Hypothalamus (tissue), 51 donors: ENCODE measurements at places on chromosomes 3 and 15.
A peak's percentile ranks its signal among the peaks of the same experiment; 100 is the strongest.

GRCh38 chr3:156772588-156773206 lies 53.5 kb upstream of the LEKR1 start:
- no peak for DNase-seq

DNA sequence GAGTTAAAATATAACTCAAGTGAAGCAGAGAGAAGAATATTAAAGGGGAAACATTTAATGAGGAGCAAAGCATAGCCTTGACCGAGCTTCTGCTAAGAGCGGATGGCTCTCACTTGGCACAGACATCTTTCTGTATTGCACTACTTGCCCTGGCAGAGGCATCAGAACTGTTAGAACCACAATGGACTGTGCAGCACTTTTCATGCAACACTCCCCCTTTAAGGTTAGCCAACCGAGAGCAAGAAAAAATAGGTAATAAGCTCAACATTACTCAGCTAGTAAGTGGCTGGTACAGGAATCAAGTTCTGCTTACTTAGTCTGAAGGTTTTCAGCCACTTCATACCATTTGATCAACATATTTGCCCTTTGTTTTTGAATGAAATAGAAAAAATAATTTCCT lies 33.7 kb downstream of the CRTC3 start:
- DNase-seq = no peak

DNA sequence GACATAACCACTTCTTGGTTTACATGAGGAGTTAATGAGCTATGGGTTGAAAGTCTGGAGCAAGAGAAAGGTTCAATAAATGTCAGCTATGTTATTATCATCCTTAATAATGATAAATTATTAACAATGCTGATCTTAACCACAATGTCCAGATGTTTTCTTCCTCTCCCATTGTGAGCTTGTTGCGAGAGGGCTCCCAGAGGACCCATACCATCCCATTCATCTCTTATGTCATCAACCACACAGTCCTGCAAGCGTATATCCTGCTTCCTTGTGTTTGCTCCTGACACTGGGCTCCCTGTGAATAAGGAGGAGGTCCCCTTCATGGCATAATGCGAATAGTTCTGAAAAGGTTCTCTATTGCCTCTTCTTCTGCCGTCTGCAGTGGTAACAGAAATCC lies 266.8 kb downstream of the TLE3 start:
- no peak for DNase-seq

DNA sequence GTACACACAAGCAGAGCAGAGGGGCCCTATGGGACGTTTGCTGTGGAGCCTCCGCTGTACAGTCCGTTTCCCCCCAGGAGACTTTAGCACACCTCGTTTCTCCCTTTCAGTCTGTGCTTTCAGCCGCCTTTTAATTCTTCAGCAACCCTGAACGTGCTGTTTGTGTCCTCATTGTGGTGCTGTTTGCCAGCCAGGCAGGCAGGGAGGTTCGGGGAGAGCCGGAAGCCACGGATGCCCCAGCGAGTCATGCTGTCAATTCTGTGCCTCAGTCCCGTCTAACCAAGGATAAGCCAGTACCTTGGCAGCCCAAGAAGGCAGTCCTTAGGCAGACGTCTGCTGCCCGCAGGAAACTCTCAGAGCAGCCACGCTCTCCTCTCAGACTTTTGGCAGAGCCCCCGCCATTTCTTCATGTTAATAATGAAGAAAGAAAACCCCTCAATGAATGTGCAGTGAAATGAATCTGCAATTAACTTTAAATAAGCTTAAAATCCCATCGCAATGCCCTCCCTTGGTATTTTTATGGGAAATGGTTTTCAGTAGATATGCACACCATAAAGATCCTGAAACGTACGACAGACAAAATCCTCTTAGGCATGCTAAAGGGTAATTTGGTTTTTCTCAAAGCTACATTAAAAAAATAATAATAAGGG lies 158.6 kb downstream of the UACA start:
- peak; percentile 32 for DNase-seq

DNA sequence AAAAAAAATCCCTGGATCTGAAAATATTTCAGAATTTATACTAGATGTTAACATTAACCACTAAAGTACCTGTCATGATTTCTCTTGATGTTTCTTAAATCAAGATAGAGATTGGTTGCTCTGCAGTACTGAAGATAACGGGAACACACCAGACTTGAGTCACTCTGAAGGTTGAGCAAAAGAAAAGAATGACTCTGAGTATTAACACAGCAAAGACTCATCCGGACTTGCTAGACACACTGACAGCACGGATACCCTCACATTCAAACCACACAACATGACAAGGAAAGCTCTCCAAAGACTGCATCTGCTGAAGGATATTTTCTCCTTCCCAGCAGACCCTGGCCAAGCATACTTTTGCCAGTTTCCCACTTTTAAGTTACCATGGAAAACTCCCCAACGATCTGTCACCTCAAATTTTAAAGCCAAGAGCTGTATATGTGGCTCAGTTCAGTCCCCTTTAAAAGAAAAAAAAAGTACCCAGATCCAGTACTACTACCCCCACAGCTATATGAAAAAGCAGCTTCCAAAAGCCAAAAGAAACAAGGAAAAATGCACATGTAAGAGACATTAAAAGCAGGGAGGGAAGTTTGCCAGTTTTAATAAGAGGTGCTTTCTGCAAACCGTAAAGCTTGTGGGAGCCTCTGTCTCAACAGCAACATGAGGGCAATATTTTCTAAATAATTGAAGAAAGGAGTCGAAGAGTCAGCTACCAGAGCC lies 8.3 kb downstream of the EOGT start:
- DNase-seq = no peak

DNA sequence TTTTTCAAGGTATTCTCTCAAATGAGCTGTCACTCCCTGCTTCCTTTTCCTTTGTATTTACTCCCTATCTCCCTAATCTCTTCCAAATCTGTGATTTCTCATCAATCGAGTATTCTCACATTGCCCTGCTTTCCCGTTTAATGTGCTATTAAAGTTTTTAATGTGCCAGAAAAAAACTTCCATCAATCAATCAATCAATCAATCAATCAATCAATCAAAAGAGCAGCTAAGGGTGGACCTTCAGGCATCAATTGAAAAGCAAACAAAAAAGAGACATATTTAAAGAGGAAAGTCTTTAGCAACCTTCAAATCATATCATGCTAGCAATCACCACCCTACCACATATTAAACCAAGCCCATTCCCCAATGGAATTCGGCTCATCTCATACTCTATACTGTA lies 58.9 kb downstream of the SATB1 start:
- DNase-seq = no peak

- no peak for DNase-seq
Observed at GRCh38 chr15:29540479-29540878, 270.9 kb upstream of the NSMCE3 start.

DNA sequence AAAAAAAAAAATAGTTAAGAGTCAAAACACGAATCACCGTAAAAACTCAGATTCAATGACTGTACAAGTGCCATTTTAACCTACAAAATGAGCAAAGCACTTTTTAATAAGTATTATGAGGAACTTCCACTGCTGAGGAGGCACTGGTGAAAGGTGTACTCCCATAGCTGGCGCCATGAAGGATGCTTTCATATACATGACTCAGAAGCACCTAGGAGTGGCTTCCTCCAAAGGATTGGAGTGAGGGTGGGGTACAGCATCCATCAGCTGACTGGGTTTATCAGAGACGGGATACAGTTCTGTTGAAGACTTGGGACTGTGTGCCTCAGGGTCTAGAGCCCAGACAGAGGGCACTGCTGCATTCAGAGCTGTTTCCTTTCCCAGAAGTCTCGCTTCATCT lies 60.9 kb upstream of the MEX3B start:
- DNase-seq = no peak

GRCh38 chr15:57640930-57641682 lies 49.4 kb downstream of the MYZAP start:
- DNase-seq = peak; percentile 24

- DNase-seq = peak; percentile 38
Observed at GRCh38 chr3:42515391-42515916, 13.0 kb downstream of the VIPR1 start.

- no peak for DNase-seq
Observed at GRCh38 chr3:178320456-178321351, 215.5 kb upstream of the KCNMB2 start.

DNA sequence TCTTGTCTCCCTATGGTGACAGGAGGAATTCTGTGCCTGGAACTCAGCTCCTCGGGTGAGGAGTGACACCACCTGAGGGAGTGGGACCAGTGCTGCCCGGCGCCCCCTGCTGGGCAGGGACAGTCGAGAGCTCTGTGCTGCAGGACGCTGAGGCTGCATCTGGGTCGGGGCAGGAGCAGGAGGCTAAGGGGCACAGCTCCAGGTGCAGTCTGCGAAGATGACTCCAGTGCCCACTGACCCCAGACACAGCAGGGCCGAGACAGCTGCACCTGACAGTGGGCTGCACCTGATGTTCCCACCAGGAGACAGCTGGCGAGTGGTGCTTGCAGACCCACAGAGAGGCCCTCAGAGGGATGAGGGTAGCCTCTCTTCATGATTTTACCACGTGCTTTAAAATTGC lies 152.9 kb downstream of the ATP10A start:
- DNase-seq = no peak

DNA sequence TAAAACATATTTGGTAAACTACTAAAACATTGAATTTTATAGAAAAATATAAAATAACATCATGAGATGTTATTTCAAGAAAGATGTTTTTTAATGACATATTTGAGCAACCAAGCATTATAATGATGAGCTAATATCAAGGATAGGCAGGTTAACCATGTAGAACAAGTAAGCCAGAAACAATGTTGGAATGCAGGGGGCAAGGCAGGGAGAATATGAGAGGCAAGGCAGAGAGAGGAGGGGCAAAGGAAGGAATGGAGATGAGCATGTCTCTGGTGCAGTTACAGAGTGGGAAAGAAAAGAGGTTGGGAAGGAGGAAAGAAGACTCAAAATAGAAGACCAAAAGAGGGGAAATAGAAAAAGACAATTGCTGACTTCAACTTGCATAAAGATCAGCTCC lies 390.4 kb downstream of the MCTP2 start:
- no peak for DNase-seq

DNA sequence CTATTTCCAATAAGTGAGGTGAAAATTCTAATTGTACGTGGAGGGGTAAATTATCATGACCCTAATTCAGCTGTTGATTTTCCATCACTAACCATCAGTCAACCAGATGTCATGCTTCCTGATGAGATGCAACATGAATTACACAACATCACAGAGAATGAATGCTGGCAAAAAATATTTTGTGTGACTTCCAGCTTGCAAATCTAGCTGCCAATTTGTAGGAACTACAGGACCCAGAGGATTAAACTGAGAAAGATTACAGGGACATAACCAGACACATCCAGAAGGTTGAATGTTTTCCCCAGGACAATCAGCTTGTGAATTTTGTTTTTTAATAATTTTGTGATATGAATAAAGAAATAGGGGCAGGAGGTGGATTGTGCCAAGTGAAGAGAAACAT lies 349.0 kb upstream of the ATP10A start:
- no peak for DNase-seq

DNA sequence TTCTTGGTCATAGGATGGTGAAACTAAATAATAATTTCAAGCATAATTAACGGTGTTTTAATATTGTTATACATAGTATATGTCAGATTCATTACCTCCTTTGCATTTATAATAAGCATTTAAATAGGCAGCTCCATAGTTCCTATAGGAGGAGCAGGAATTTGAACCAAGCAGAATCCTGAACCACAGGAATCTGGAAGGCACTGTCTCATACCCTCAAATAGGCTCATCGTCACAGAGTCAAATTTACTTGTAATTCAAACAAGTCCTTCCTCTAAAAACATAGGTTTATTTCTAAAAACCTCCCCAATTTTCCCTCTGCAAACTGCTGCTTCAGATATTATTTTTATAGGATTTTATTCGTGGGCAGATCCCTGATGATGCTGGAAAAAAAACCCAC lies 376.3 kb upstream of the ARHGEF26 start:
- no peak for DNase-seq

DNA sequence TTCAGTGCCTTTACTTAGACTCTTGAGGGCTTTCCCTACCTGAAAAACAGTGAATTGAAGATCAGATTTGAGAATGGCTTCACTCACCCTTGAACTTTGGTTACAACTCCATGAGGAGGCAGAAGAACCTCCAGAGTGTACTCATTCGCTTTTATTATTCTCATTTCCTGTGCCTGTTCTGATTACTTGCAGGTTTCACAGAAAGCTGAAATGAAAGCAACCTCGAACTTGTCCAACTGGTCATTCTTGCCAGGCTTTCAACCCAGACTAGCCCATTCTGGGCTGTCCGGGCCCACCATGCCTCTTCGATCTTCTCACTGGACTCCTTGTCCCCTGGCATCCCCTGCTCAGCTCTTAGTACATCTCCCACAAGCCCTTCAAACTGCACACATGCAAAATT lies 20.2 kb upstream of the THUMPD3 start:
- no peak for DNase-seq

- peak; percentile 40 for DNase-seq
Observed at GRCh38 chr15:31440754-31441311, 114.2 kb downstream of the KLF13 start.

DNA sequence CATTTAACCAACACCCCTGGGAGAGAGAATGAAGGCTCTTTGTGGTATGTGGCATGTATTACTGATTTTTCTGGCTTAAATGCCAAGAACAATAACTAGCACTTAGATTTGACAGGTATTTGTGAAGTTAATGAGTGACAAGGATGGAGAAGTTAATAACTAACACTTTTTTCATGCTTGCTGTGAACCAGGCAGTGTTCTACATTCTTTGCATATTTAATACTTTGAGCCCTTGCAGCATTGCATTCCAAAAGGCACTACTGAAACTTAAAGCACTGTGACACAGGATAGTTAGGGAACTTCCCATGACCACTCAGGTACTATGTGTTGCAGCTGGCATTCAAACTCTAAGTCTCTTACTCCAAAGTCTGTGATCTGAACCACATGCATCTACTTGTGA lies 650.6 kb downstream of the ZPLD1 start:
- no peak for DNase-seq

- no peak for DNase-seq
Observed at GRCh38 chr3:189404024-189404423, 227.2 kb upstream of the TP63 start.

GRCh38 chr3:124926426-124927101 lies 8.0 kb downstream of the MUC13 start:
- DNase-seq = no peak

- no peak for DNase-seq
Observed at GRCh38 chr15:97141871-97142270, 811.4 kb downstream of the NR2F2 start.

- no peak for DNase-seq
Observed at GRCh38 chr3:2525968-2526367, 427.3 kb downstream of the CNTN4 start.

- DNase-seq = no peak
Observed at GRCh38 chr3:130948001-130948773, 54.3 kb downstream of the ATP2C1 start.

GRCh38 chr15:38229705-38230310 lies 22.8 kb upstream of the SPRED1 start:
- DNase-seq = no peak

GRCh38 chr3:170585008-170585936 lies 603 bp downstream of the SLC7A14 start:
- no peak for DNase-seq

DNA sequence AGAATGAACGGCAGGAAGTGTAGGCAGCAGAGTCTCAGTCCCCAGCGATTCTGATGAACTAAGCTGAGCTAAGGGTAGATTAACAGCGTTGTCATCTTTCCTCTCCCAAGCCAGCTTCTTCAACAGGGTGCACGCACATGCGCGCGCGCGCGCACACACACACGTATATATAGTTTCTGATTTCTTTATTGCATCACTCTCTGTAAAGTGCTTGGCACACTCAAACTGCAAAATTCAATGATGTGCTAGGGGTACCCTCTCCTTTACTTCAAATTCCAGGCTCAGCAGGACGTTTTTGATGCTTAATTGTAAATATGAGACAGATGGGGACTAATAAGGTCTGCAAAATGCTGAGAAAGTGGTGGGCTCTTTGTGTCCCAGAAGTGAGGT lies 26.1 kb upstream of the VPS8 start:
- no peak for DNase-seq
